ENCODE measurements at places on chromosomes 3 and 15. TPM values are rescaled to one million over a fixed set of nuclear protein-coding genes. Genes with fewer than 3 reads are reported as not detected.

DNA sequence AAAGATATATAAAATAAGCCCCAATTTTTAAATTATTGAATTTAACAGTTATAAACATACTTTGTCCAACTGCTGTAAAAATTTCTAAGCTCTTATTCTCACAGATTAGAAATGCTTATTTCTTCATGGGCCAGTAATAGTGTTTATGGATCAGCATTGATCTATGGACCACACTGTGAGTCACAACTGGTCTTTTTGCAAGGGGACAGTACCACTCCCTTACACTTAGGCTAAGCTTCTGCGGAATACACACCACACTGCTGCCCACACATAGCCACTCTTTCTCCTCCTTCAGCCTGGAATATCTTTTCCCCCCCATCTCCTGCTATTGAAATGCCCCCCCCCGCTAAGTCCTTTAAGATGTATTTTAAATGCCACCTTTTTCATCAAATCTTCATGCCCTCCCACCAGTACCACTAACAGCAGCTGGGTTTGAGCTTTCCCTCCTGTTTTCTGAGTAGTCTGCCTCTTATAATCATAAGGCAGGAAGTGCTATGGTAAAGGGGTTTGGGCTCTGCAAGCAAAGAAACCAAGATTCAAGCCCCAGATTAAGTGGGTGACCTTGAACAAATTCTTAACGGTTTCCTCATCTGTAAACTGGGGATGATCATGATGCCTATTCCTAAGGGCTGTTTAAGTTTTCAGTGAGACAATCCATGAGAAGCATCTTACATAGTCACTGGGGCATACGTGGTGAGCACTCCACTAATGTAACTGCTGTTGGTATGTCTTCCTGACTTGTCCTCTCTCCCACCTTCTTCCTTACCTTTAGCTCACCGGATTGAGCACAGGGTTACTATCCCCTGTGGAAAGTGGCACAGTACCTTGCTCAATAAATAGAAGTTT lies 69.2 kb downstream of the DCUN1D1 start:
- DNase-seq, result no peak

The CLDN16 gene
- 0.26 TPM for total RNA-seq

DNA sequence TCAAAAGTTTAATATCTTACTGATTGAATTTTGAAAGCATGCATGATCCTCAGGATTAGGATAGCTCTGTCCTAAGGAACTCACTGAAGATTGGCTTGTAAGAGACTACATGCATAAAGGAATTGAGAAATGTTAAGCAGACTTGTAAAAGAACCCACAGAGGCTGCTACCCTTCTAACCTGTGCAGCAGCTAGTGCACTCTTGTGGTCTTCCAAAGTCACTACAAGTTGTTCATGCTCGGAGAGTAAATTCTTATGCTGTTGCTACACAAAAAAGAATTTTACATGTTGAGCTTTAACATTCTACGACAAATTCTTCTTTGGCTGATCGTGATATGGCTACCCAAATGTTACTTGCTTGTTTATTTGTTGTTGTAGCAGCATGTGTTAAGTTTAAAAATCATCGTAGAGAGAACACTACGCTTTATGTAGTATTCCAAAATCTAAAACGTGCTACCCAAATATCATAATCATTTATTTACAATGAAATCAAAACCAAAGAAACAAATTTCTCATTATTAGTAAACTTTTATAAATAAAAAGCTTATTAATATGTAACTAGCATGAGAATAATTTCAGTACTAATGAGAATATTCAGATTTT lies 55.0 kb downstream of the GOLIM4 start:
- peak; percentile 59 for DNase-seq

- no peak for DNase-seq
Measured at GRCh38 chr15:71512682-71513006, 297.7 kb upstream of the NR2E3 start.

GRCh38 chr3:57688291-57688690 lies 4.6 kb downstream of the DENND6A start:
- DNase-seq, result no peak

DNA sequence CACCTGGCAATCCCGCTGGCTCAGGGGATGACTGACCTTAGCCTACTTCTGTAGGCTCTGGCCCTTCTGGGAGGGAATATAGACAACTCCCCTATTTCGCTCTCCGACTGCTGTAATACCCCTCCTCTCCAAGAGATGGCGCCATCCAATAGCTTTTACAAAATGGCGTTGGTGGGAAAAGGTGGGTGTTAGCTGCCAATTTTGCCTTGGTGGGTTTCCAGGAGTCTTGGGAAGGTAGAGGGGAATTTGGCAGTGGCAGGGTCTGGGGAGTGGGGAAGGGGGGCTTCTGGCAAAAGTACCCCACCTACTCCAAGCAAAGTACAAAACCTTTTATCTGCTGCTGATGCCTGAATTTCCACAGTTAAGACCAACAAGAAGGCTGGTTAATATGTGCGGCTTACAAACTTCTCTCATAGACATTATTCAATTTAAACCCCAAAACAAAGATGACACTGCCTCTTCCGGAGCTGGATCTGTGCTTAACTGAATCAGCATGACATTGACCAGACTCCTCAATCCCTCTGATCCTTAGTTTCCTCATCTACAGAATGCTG lies 62.1 kb downstream of the RASGRF1 start:
- DNase-seq, result peak; percentile 20

Measured in bronchial epithelial cell (primary cell).